Fibroblast of the aortic adventitia (primary cell): ENCODE measurements at places on chromosomes 16 and 17.
A peak's percentile ranks its signal among the peaks of the same experiment; 100 is the strongest.

- DNase-seq = peak; percentile 51
Observed at GRCh38 chr17:13114601-13115031, 96.8 kb upstream of the ELAC2 start.

DNA sequence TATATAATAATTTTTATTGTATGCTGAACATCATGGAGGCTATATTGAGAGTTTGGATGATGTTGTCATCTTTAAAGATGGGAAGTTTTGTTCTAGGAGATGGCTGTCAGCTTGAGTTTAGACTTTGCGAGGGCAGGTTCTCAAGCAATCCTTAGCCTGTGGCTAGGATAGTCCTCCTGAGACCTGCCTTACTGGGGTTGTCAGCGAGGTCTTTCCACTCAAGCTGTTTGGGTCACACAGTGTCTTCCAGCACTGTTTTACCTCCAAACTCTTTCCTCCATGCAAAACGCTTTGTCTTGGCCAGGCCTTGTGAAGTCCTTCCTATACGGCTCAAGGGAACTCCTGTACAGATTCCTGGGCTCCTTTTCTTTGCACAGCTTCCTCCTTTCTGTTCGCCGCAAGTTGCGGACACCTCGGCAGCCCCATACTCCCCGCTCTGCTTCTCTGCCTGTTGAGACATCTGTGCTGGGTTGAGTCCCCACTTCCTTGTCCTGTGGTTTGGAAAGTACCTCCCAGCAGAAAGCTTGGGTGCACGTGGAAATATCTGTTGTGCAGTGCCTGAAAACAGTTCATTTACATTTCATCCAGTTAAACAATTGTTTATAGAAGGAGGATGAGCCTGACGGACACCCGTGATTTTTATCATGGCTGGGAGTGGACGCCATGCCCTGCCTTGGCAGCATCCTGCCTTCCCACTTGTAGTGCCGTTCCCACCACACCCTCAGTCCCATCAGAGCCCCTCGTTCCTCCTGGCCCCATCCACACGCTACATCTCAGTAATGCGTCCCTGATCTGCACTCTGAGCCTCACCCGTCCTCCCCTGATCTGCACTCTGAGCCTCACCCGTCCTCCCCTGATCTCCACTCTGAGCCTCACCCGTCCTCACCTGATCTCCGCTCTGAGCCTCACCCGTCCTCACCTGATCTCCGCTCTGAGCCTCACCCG, 55.0 kb upstream of the CBFA2T3 start:
- no peak for DNase-seq

- DNase-seq = peak; percentile 58
Observed at GRCh38 chr17:39095309-39095686, 56.1 kb downstream of the PLXDC1 start.

DNA sequence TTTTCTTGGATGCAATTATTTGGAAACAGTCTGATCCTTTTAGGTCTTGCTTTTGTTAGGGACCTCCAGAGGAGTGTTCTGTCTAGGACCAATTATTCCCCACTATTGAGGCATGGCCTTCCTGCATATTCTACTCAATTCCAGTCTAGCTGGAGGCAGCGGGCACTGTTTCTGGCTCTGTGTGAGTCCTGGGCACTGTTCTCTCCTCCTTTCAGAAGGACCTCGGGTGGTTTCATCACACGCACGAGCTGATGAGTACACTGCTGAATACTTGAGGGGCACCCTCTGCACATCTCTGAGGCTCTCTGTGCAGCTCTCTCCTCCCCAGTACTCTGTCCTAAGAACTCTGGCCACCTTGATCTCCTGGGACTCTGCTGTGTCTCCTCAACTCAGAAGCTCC, 30.7 kb downstream of the DYNLL2 start:
- no peak for DNase-seq

- no peak for DNase-seq
Observed at GRCh38 chr16:57539072-57539796, 2.9 kb upstream of the CCDC102A start.

GRCh38 chr16:61969077-61969382, 67.2 kb downstream of the CDH8 start:
- no peak for DNase-seq

DNA sequence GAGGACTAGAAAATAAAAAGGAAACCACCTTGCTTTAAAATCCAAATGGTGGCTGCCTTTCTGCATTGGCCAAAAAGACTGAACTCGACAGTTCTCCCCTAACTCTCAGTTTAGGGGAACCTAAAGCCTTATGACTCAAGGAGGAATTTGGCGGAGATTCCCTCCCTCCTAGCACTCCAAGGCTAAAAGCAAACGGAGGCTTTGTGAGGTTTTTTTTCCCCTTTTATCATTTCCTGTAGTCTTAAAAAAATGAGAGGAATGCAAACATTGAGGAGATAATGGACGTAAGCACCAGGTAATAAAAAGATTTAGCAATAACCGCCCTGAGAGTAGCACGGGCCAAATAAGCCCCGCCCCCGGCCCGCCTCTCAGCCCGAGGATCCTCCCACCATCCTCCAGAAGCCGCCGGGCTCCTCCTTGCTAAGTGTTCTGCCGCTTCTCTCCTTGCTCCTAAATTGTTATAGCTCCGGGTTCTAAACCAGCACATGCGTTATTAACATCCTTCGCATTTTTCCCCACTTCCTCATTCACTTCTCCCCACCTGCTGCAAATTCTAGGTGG, 5.8 kb upstream of the KIFC3 start:
- peak; percentile 95 for DNase-seq

- no peak for DNase-seq
Observed at GRCh38 chr16:52446080-52446479, 100.9 kb downstream of the TOX3 start.

DNA sequence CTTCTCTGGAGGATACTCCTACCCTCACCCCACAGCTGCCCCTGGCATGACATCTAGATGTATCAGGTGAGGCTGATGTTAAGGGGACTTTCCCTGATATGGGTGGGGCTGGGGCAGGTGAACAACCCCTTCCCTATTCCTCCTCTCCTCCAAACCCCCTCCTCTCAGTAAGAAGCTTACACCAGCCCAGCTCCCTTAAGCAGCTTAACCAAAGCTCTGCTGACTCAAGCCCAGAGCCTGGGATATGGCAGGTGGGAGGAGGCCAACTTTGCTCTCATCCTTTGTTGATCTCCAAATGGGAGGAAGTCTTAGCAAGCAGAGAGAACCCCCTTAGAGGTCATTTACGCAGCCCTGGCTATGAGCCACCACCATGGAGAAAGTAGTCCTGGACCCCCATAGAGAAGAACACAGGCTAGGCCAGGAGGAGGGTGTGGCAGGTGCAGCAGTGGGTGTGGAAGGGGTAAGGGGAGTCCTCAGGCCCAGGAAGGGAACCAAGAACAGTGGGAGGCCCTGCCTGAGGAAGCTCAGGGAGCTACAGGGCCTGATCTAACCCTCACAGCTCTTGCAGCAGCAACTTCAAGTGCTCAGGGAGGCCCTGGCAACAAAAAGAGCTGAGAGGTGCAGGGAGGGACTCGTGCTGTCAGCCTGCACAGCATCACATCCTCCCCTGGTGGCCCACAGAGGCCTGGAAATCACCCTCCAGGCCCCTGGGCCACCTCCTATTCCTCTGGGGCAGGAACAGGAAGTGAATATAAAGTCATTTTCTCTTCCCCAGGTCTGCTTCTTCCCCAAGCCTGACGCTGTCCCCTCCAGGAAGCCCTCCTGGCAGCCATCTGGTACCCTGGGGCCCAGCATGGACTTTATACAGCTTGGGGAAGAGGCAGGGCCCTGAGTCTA, 2.9 kb downstream of the UNC119 start:
- DNase-seq = no peak

DNA sequence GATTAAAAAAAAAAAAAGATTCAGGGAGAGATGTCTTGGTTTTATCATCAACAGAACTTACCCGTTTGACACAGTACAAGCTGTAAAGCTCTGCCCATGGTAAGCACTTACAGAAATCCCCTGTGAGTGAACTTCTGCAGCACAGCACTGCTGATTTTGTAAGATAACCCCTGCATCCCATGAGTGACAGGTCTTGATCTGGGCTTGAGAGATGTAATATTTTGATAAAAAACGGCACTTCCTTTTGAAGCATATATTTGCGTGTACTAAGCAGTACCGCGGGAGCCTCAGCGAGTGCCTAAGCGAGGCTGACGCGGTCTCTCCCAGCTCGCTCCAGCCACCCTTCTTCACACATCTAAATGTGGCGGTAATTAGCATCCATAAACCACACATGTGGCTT, 50.5 kb downstream of the IKZF3 start:
- no peak for DNase-seq

GRCh38 chr17:78202666-78203065, 11.4 kb upstream of the BIRC5 start:
- no peak for DNase-seq

DNA sequence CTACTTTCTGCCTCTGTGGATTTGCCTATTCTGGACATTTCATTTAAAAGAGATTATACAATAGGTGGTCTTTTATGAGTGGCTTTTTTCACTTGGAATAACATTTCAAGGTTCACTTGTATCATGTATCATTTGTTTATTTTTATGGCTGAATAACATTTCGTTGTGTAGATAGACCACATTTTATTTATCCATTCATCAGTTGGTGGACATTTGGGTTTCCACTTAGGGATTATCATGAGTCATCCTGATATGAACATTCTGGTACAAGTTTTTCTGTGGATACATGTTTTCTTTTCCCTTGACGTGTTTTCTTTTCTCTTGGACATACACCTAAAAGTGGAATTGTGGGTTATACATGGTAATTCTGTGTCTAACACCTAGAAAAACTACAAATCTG, 25.3 kb downstream of the PRSS54 start:
- DNase-seq = peak; percentile 9

- no peak for DNase-seq
Observed at GRCh38 chr17:16243385-16243784, 26.4 kb downstream of the PIGL start.

DNA sequence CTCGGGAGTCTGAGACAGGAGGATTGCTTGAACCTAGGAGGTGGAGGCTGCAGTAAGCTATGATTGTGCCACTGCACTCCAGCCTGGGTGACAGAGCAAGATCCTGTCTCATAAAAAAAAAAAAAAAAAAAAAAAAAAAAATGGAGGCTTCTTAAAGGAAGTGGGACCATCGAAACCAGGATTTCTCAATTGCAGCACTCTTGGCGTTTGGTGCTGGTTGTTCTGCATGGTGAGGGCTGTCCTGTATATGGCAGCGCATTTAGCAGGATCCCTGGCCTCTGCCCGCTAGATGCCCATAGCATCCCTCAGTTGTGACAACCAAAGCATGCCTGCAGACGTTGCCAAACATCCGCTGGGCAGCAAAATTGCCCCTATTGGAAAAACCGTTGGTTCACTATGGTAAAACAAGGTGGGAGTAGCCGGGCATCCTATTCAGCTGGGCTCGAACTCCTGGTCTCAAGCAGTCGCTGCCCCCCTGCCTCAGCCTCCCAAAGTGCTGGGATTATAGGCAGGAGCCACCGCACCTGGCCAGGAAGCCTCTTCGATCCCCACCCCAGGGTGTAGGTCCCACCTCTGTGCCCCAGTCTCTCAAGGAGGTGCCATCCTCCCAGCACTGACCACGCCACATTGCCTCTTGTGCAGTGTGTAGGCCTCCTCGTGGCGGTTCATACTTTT, 6.5 kb upstream of the NPIPB7 start:
- DNase-seq = no peak

GRCh38 chr17:77480509-77481215, 339.9 kb downstream of the SEC14L1 start:
- no peak for DNase-seq

DNA sequence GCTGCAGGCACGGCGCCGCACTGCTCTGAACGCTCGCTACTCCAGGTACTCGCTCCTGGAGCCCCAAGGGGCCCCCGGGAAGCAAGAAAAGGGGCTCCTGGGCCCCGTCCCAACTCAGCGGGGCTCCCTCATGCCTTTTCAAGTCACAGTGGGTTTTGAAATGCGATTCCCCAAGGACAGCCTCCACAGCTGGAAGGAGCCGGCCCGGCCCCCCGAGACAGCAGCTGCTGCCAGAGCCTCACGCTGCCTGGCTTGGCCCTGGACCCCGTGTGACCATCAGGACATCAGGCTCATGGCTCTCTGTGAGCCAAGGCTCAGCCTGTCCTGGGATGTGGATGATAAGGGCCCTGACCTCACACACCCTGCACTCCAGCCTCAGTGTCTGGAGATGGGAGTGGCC, 80.6 kb downstream of the LMF1 start:
- no peak for DNase-seq

DNA sequence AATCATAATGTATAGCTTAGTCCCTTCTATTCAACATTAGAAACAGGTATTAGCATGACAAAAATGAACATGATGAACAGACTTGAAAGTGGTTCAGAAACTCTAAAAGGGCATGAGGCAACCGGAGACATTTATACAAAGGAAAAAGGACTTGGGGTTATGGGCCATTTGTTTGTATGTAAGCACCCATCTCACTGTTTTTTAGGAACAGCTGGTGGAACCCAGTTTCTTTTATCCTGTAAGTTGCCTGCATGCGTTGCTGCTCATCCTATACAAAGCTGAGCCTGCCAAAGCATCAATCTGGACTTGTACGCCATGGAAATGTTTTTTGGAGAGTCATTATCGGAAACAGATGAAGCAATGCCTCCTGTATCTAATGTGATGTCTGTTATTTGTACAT, 72.3 kb upstream of the NACA2 start:
- DNase-seq = no peak

GRCh38 chr16:61987474-61988012, 48.7 kb downstream of the CDH8 start:
- no peak for DNase-seq

DNA sequence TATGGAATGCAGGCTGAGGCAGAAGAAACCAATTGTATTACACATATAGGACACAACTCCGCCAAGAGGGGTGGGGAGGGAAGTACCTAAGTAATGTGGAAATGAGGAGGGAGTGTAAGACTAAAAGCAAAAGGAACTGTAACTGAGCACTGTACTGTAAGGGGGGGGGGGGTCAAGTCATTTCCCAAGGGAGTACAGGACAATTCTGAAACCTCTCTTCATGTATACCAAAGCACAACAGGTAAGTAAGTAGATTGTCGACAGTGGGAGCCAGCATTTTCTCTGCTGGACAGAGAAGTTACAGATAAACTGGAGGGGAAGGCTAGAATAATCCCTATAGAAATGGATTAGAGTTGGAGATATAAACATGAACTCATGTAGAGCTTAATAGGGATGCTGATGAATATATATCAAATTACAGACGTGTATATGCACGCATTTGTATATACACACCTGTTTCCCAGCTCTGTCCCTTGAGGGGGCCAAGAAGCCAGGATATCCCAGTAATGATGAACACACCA, 6.4 kb downstream of the USP22 start:
- DNase-seq = no peak

- DNase-seq = no peak
Observed at GRCh38 chr17:66720027-66720426, 114.9 kb upstream of the CACNG5 start.

GRCh38 chr17:74935585-74936469, at the start of gene OTOP3:
Gene OTOP3 (plus strand): TSS chr17:74935898. CDS start chr17:74935922, 24 bp downstream.
- no peak for DNase-seq
